ENCODE measurements at places on chromosomes 12 and 14. TPM values are rescaled to one million over a fixed set of nuclear protein-coding genes. Genes with fewer than 3 reads are reported as not detected.

FOXG1 gene
- not detected for total RNA-seq

SOAT2 gene
- total RNA-seq = not detected

CMA1 gene
- total RNA-seq = not detected

HCAR3 gene
- not detected for total RNA-seq

TUBA1A gene
- total RNA-seq = 301 TPM

TEX22 gene
- 1.4 TPM for total RNA-seq

ALX1 gene
- 0.26 TPM for total RNA-seq

GPR137C gene
- total RNA-seq = 1.7 TPM

KRT72 gene
- total RNA-seq = not detected

ADSS1 gene
- total RNA-seq = 24.9 TPM

KRT79 gene
- not detected for total RNA-seq

FOXN4 gene
- not detected for total RNA-seq

STYK1 gene
- 2.3 TPM for total RNA-seq

CD63 gene
- total RNA-seq = 1,053 TPM

LRIG3 gene
- total RNA-seq = 26.6 TPM

ENDOU gene
- total RNA-seq = not detected

IFNG-AS1 gene
- not detected for total RNA-seq

AKAP3 gene
- 5.2 TPM for total RNA-seq

SCNN1A gene
- total RNA-seq = 1.3 TPM

KCNK13 gene
- 0.13 TPM for total RNA-seq

RTL1 gene
- total RNA-seq = not detected

NEK9 gene
- total RNA-seq = 29.3 TPM

SLC6A15 gene
- 12.5 TPM for total RNA-seq

C12orf56 gene
- 0.13 TPM for total RNA-seq

NELL2 gene
- total RNA-seq = not detected

FGF6 gene
- not detected for total RNA-seq

DNAI7 gene
- not detected for total RNA-seq

CCDC63 gene
- total RNA-seq = not detected

KRT77 gene
- not detected for total RNA-seq

SLC39A2 gene
- not detected for total RNA-seq

ZNF839 gene
- total RNA-seq = 5.9 TPM

MTERF2 gene
- 7.8 TPM for total RNA-seq

All from epithelial cell of alveolus of lung (primary cell).